Naive thymus-derived CD8-positive, alpha-beta T cell (primary cell): ENCODE measurements at places on chromosomes 11 and 22.

DNA sequence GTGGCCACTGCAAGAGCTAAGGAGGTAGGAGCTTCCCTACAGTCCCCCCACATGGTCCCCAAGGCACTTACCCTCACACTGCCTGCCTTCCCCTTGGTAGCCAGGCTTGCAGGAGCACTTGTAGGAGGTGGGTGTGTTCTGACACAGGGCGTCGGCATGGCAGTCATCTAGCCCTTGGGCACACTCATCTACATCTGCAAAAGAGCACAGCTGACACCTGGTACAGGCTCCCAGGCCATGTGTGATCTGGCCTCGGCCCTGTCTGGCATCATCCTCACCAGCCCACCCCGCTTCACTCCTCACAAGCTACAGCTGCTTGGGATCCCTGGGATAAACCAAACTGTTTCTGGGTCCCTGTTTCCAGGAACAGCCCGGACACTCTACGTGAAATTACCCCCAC lies 1.8 kb downstream of the SCUBE2 start:
- no peak for DNase-seq

DNA sequence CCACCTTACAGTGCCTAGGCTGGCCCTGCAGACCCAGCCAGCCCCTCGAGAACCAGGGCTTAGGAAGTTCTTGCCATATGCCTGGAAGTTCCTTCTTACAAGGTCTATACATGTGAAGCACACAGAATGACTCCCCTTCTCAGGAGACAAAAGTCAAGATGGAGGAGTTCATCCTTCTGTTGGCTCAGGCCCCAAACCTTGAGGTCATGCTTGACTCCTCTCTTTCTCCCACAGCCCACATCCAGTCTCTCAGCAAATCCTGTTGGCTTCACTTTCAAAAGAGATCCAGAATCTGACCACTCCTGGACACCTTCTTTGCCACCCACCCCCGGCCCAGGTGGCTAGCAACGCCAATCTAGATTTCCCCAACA lies 1.7 kb upstream of the CD248 start:
- no peak for DNase-seq

- no peak for DNase-seq
Measured at GRCh38 chr11:35798423-35798822, 135.8 kb downstream of the TRIM44 start.

DNA sequence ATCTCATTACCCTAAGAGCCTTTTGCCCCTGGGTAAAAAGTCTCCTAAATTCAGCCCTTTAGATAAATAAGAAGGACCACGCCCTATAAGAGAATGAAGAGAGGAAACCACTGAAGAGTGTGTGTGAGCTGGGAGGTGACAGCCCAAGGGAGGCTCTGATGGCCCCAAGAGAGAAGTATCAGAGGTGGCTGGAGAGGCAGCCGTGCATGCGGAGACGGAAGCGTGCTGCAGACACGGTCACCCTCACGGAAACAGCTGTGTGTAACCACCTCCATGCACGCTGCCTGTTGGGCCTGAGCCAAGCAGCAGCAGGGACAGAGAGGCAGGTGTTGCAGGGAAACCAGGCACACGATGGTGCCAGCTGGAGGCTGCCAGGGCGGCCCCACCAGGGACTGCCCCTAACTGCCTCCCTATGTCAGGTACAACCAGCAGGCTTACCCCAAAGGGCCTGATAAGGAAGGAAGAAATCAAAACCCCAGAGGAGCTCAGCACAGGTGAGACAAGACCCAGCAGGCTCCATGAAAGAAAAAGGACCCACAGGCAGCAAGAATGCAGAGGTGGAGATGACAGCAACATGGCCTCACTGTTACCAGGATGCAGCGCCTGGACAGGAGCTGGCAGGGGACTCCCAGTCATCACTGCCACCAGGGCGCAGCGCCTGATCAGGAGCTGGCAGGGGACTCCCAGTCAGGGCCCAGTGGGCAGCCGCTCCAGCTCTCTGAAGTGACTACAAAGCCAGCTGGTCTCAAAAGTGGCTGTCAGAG lies 7.8 kb downstream of the LARGE2 start:
- DNase-seq, result no peak

DNA sequence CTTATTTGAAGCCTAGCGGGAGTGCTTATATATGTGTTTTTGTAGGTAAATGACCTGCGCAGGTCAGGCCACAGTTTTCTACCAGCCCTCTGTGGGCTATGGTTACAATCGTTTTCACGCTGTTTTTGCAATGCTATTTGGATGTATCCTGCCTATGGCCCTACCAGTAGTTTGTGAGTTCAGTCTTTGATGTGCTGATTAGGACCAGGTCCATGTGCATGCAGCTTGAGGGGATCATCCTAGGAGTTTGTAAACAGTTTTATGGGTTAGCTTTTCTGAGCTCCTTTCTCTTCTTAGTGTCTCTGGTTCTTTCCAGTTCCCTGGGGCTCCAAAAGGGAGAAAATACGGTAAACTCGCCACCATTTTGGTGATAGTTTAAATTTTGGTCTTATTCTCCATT lies 142.5 kb downstream of the LDLRAD3 start:
- no peak for DNase-seq

DNA sequence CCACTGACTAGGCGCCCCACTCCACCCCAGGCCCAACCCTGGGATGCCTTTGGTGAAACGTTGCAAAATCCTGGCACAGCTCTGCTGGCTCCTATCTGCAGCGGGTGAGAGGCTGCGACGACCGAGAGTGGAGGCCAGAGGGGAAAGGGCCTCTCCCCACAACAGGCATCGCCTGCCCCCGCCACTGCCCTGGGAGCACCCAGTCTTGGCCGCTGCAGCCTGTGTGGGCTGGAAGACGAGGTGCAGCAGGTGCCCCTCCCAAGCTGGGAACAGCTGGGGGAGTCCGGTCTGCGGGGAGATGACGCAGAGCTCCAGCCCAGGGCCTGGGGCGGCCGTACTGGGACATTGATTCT lies 4.2 kb upstream of the PIM3 start:
- DNase-seq, result no peak

DNA sequence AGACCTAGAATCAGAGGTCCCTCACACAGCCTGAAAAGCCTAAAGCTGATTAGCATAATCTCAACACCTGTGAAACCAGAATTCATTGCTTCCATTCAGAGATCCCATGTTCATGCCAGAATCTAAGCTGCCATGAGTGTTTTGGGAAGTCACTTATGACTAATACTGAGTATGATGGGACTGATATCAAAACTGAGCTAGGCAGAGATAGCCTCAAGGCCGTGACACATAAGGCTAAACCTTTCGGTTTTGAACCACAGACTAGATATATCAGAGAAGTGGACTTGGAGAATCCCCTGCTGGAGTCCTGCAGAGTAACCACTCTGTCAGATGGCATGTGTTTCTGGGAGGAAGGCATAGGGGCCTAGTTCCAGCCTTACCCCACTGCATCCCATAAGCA lies 23.1 kb upstream of the GLYATL2 start:
- DNase-seq, result no peak

DNA sequence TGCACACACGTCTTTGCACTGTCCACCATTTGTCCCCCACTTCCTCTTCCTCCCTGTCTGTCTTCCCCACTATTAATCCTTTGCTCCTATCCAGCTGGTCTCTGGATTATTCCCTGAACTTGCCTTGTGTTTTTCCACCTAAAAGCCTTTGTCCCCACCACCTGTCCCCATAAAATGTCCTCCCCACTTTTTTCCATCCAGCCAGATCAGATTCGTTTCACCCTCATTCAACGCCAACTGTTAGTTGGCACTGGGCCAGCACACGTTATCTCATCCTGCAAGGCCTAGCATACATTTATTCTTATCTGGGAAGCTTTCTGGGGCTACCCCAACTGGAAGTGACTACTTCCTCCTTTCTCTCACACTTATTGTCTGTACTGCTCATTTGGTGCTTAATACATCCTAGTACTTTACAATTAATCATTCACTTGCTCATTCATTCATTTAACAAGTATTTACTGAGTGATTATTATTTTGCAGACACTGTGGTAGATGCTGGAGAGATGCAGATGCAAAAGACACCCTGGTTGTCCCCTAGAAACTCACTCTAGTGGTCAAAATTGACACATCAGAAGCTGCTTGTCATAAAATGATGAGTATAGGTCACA lies 96.2 kb downstream of the RASSF10 start:
- no peak for DNase-seq

DNA sequence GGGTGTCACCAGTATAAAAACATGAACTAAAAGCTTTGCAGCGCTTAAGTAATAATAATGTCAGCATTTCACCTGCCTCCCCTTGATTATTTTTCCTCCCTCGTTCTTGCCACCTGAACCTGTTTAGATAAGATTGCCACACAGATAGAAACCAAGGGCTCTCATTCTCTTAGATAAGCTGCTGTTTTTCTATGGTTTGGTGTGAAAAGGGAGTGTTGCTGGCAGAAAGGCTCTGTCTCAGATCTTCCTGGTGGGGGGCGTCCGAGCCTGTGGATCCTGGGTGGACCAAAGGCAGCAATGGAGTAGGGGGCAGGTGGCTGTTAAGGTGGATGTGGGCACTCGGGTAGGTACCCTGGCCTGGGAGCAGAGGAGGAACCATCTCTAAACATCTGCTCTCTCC lies 147.5 kb downstream of the ST3GAL4 start:
- DNase-seq, result no peak

DNA sequence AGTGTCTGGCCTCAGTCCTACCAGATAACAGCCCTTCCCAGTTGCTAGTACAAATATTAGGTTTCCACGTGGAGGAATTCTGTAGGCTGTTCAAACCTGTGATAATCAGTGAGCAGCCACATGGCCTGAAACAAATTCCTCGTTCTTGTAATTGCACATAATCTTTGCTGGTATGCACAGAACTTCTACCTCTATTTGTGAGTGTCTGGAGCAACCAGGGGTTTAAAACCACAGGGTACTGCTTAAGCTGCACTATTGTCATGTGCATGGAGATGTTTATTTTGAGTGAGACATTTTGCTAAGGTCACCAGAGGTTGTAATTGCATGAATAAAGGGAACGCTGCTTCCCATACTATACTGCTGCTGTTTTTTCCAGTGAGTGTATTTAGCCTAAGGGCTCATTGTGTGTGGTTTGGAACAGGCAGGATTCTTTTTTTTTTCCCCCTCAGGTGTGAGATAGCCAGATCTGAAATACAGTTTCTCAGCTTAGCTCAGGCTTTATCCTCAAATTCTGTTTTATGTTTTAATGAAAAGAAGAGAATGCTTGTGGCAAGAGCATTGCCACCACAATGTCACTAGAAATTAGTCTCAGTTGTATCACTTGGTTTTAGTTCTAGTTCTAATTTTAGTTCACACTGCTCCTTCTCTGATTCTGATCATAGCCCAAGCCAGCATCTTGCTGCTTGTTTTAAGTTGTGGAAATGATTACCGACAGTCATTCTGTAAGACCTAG lies 60.5 kb downstream of the CYB5R2 start:
- DNase-seq, result no peak

DNA sequence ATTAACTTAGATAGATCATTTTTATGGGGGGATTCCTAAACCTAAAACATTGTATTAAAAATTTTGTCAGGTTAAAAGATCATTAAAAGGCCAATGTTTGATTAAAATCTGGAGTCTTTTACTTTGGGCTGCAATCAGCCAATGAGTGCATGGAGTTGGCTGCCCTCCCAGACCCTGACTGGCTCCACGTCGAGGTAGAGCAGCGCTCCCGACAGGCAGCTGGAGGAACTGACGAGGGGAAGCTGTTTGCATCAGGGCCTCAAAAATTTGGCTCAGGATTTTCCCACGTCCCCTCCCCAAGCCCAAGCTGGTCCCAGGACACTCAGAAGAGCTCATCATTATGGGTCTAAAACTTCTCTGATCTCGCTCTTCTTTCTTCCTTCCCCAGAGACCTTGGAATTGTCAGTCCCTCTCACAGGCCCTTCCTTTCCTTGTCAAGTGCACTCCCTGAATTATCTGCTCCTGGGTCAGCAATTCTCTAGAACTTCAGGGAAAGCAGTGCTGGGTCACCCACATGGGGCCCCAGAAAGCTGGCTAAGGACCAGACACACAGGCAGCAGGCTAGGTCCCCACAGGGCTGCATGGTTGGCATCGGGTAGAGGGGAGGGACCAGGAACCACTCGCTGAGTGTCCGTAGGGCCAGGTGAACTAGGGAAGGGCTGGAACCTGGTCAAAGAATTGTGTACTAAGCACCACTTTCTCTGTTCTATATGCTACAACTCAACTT lies 119.6 kb upstream of the IGLL5 start:
- DNase-seq, result no peak

DNA sequence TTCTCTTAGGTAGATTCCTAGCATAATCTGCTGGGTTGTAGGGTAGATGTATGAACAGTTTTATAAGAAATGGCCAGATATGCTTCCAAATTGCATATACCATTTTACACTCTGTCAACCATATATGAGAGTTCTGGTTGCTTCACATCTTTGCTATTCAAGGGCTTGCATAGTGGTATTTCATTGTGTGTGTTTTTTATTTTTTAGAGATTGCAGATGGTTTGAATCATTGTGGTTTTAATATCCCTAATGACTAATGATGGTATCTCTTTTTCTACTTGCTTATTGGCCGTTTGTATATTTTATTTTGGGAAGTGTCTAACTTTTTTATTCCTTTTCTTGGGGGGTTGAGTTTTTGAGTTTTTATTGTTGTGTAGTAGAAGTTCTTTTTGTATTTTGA lies 26.9 kb downstream of the RNF214 start:
- no peak for DNase-seq

DNA sequence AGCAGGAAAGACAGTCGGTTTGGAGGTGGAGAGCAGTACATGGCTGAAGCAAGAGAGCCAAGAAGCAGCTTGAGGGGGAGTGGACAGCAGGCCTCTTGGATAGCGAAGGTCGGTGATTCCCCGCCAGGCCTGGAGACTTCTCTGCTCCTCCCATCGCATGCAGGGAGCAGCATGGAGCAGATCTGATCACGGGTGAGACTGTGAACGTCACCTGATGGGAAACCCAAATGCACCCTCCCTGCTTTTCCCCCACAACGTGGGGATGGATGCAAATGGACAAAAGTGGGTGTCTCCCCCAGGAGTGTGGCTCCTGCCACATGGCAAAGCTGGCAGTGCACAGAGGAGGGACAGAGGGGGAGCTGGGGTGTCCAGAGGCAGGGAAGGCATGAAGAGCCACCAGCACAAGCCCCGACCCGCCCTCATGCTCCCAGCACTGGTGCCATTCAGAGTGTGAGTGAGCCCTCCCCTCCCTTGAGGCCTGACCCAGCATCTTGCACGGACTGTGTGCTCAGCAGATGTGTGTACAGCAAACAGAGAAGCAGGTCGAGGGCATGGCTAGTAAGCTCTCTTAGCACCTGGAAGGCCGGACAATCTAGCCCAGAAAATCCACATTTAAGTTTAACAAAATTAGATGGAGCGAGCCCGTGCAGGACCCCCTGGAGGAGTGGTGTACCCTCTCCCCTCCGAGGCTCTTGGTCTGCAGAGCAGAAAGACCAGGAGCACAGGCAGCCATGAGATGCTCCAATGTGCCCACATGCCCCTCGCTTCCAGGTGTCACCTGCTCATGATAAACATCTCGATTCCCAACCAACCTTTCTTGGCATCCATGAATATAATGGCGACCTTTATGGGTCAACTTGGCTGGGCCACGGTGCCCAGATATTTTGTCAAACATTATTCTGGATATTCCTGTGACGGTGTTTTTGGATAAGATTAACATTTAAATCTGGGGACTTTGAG lies 661.7 kb downstream of the TBC1D22A start:
- DNase-seq, result no peak

DNA sequence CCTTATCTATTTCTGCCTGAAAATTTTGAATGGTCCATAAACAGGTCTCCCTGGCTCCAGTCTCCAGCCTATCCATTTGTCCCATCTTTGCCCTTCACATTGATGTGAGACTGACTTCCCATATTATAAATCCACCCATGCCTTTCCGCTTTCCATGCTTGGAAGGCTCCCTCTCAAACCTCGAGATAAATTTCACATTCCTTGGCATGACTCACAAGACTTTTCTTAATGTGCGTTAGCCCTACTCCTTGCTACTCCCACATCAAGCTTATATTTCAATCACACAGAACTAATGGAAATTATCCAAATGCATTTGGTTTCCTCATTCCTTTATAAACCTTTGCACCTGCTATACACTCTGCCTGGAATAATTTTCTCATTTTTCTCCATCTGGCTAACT lies 163.7 kb upstream of the NTM start:
- no peak for DNase-seq
